CD4-positive, alpha-beta T cell treated with Interleukin-15 for 4 hours (primary cell): ENCODE measurements at places on chromosomes 6 and 20.

DNA sequence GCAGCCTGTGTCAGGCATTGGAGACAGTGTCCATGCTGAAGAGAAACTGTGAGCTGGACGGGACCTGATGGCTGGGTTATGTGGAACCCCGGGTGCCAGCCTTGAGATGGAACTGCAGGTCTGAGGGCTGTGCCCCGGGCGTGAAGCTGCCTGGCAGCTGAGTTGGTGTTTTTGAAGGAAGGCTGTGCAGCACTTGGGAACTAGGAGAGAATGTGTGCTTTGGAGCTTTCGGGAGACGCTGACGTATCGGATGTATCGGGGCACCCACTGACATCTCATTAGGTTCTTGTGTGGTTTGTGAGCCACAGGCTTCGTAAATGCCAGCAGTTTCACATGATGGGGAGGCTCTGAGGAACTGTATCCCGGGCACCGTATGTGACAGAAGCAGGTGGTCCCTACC, 2.2 kb downstream of the DLGAP4 start:
- DNase-seq, result no peak

DNA sequence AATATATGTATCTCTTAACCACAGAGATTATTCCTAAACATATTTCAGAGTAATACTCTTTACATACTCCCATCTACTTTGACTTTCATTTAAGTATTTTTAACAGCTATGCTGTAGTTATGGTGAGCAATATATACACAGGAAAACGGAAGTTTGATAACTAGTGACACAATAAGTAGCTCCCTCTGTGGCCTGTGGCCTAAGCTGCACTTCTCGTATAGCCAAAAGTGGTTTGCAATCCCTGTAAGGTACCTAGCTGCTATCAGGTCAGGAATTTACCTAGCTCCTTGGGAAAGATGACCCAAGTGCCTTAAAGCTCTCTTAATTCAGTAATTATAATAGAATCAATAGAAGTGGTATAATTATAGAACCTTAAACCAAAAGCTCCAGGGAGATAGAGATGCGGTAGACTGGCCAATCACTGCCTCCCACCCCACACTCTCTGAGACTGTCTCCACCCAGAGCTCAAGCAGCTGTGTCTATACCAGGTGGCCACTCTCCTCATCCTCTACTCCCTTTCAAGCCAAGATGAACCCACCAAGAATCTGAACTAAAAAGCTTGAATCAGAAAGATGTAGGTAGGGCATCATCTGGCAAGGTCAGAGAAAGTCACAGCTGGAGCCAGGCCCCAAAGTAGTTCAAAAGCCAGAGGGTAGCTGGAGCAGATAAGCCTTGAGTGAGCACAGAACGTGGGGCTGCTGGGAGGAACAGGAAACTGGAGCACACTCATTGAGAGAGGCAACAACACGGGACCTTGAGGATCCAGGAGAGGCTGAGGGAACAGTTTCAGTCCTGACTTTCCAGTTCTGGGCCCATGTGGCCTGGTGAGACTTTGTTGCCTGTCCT, 84.9 kb upstream of the ASF1A start:
- peak; percentile 58 for DNase-seq

GRCh38 chr20:47099825-47100441, 205.3 kb downstream of the EYA2 start:
- DNase-seq, result no peak

- no peak for DNase-seq
Measured at GRCh38 chr20:50379049-50379990, 130.9 kb upstream of the PTPN1 start.

- DNase-seq, result no peak
Measured at GRCh38 chr6:5181510-5182317, 79.0 kb downstream of the LYRM4 start.

GRCh38 chr6:15888798-15889772, 226.3 kb upstream of the DTNBP1 start:
- no peak for DNase-seq

DNA sequence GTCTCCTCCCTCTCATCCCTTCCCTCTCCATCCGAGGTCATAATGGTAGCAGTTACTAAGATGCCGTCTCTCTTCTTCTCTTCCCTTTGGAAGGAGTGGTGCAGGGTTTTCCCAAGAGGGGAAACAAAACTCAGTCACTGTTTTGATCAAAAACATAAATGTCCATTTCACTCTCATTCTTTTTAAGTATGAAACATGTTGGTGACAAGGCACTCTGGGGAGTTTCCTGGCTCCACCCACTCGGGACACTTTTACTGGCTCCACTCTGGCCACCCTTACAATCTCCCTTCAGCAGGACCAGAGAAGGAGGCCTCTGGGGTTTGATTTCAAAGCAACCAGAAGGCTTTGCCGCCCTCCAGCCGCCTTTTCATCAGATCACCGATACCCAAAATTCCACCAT, 57.0 kb downstream of the FGD2 start:
- no peak for DNase-seq

DNA sequence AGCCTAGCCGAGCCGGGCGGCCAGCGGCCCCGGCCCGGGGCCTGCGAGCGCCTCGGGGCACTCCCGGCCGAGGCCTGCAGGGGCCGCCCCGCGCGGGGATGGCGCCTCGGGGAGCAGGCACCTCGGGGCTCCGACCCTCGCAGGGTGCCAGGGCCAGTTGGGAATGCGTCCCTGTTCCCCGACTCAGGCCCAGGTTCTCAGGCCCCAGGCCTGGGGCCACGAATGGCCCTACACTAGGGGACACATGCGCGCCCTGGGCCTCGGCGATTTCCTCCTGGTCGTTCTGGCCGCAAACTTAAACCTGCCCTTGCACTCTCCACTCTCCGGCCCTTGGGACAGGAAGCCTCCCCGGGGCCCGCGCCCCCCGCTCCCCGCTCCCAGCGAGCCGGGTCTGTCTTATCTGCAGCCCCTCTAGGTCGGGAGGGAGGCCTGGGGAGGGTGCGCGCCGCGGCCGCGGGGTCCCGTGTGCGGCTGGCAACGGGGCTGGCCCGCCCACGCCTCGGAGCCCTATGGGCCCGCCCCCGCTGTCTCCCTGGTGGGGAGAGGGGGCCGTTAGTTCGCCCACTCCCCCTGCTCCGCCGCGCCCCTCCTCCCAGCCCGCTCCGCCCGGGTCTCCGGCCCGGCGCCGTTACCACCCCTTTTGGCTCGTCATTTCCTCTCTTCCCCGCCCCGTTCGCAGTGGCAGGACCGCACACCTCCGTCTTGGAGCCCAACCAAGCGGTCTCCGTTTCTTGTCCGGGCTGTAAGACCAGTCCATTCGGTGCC, 611 bp downstream of the NFYA start:
- peak; percentile 78 for DNase-seq

DNA sequence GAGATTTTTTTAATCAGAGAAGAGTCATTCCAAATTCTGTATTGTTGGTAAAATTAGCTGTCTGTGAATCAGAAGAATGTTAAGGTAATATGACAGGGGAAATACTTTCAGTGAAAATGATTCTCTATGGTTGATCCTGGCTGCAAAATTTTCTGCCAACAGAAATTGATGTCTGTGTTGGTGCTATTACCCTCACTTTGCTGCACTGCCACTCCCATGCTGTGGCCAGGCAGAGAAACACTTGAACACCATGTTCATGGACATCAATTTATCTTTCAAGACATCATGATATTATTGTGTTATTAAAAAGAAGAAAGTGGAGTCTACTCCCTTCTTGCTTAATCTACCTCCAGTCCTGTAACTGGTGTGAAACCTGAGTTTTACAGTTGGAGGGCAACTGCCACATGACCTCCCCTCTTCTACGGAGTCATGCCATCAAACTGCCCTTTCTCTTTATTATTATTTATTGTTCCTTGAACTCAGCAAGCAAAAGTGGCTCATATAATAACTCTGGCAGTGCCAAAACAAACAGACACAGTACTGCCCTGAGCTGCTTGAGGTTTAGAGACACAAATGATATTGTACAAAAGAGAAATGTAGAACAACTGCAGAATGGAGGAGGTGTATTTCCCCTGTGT, 288.0 kb upstream of the JAG1 start:
- no peak for DNase-seq

DNA sequence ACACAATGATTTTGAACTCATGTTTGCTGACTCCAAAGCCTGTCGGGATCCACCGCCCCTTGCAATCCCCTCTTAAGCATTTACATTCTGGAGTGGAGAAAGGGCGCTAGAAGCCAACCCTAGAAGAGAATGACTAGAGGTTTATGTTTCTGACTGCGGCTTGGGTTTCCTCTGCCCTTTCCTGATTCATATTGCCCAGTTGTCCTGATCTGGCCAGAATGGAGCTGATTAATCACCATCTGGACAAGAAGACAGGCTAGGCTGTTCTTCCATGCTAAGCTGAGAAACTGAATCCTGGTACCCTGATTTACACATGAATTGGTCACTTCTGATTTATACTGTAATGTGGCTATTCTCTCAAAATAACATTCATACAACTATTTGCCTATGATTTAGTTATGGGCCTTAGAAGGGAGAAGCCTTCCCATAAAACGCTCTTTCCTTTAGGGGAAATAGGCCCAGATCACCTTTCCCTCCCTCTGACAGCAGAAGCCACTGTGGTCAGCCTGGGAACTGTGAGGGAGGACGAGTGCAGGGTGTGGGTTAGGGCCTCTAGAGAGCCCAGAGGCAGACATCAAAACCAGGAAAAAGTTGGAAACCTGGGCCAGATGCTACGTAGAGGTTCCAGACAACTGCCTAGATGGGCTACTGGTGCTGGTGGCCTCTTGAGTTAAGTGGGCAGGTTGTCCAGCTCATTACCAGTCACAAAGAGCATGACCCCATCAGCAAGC, 199.2 kb upstream of the PRDM1 start:
- DNase-seq, result no peak

DNA sequence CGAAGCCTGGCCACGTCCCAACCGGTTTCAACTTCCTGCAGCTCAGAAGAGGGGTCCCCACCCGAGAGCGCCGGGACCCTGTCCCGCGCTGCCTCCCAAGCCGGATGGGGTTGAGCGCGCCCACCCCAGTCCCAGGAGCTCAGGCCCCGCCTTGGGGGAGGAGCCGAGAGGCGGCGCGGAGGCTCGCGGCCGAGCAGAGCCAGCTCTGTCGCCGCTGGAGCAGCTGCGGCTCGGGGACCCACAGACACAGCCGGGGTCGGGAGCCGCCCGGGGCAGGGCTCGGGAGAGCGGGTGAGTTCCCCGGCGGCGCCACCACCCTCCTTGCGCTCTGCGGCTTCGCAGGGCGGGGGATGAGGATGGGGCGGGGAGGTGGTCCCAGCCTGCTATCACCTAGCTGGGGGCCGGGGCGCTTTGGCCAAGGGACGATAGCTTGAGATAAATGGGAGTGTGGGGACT, at the start of gene PPP1R16B:
Gene PPP1R16B (plus strand): TSS at position 196 of the 456 bp plus-strand sequence. CDS start 30,229 bp downstream, outside the sequence.
- peak; percentile 68 for DNase-seq
